ENCODE measurements at places on chromosomes 3 and 15.

GRCh38 chr15:65386376-65386775 is 8.6 kb upstream of the IGDCC3 start:
- no peak for DNase-seq

DNA sequence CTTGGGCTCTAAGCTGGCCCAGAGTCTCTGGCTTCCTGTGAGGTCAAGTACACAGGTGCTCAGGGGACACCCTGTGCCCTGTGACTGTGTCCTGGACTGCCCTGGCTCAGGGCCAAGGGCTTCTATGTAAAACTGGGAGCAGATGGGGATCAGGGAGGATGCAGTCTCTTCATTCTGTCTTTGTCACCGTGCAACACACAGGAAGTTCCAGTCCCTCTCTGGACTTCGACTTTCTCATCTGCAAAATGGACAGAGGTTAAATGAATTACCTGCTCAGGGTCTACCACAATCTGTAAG is 61.9 kb upstream of the TLE3 start:
- DNase-seq: no peak

DNA sequence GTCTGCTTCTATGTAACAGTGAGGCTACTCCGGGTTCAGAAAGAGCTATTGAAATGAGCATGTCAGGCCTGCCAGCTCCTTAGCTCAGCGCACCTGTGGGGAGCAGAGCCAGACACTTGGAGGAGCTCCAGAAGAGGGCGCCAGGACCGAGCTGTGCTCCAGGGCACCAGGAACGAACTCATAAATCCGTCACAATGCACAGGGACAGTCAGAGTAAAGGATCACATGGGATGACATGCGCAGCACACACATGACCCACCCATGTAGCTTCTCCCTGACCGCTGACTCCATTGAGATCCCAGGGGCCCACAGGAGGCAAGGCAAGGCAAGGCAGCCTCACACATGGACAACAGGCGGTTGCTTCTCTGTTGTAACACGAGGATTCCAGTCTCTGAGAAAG is 26.0 kb upstream of the GNB5 start:
- DNase-seq: no peak

DNA sequence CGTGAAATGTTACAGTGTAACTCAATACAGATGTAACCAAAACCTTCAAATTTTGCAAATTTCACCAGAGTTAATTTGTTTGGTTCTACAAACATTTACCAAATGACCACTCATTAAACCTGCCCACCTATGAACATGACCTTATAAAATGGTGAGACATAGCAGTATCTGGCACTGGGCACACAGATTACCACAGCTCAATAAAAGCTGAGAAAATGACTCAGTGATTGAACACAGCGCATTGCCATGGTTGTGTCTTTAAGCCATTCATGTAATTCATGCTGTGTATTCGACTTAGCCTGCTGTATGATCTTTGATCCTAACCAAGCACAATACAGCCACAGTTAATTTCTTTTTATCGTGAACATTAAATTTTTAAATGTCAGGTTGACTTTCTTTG is 11.3 kb downstream of the PPARG start:
- no peak for DNase-seq

- no peak for DNase-seq
Measured at GRCh38 chr15:71153823-71154524, 38.7 kb downstream of the THSD4 start.

DNA sequence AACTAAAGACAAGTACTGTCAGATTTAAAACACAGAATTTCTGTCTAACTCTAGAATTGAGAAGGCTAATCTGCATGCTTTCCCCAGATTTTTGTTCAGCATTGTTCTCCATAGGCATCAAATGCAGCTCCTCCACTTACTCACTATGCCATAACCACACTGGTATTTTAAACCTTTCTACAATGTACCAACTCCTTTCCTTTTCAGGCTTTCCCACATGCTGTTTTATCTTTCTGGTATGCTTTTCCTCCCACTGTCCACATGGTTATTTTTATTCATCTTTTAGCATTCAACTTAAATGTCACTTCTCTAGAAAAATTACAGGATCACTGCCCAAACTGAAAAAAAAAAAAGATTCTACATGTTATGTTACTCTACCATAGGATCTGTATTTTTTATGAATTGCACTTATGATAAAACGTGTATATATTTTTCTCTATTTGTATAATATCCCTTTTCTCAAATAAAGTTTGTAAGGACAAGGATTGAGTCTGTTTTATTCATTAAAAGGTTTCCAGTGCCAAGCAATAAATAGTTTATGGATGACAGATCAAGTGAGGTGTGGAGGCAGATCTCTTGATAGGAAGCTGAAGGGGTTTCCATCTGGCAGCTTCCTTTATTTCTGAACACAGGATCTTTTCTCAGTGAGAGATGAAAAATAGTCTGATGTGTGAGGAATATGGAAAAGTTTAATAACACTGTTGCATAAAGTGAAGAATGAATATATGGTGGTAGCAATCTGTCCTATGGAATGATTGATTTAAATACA is 1064.5 kb downstream of the ZPLD1 start:
- no peak for DNase-seq

GRCh38 chr3:170007031-170007663 is 30.6 kb upstream of the GPR160 start:
- DNase-seq: peak; percentile 29

DNA sequence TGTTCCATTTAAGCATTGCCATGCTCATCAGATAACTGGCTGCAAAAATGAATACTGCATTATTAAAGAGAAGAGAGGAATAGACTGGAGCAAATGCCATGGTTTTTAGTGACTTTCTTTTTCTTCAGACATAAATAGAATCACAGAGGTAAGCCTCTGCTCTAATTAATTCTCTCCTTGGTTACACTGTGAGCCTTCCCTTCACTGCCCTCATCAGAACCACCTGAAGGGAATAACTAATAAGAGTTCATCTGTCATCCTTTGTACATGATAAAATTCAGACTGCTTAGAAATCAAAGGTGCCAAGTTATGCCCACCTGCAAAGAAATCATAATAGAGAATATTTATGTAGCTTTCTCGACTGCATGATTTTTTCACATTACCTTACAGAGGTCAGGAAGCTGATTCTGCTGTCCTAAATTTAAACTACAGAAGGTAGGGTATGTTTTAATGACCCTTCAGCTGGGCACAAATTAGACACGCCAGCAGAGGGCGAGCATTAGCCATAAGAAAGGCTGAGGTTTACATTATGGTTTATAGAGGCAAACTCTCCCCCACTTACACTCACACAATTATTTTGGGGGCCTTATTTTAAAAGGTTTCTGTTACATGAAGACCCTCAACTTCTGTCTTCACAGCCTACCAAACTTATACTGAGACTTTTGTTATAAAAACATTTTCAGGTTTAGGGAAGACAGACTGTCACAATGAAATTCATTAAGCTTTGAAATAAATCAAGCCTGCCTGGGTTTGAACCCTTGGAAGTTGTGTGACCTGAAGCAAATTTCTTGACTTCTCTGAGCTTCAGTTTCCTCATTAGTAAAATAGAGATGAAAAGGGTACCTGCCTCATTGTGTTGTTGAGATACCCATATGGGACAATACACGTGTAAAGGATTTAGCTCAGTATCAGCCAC is 15.3 kb upstream of the UNC13C start:
- DNase-seq: no peak

GRCh38 chr3:101351829-101352228 is 31.5 kb upstream of the IMPG2 start:
- no peak for DNase-seq

DNA sequence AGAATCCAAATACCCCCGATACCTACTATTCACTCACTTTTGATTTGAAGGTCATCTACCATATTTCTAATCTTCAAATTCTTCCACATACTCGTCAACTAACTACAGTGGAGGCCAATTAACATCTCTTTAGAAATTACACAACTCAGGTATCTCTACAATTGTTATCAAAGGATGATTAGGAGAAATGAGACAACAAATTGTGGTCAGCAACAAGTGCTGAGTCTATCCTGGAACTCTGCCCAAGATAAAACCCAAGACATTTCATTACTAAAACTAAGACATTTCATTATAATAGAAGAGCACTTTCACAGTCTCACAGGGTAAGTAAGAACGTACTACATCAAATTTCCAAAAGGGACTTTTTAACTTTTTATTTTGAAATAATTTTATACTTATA is 100.0 kb downstream of the TBC1D5 start:
- DNase-seq: no peak

- no peak for DNase-seq
Measured at GRCh38 chr3:179309225-179310078, 13.4 kb upstream of the ZNF639 start.

DNA sequence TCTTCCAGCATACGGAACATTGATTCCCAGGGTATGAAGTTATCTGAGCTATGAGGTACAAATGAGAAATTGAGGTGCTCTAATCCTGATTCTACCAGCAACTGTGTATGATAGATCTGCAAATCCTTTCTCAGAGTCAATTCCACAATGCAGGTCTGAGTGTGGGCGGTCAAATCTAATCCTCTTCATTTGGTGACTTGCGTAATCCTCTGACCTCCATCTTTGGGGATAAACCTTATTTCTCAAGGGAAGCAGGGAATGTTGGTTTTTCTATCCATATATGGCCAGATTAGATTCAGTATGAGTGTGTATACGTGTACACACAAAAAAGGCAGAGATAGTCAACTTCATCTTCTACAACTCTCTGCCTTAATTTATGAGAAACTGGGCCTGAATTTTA is 348.4 kb upstream of the IL12A start:
- no peak for DNase-seq

- no peak for DNase-seq
Measured at GRCh38 chr15:48020166-48020565, 100.6 kb upstream of the SLC24A5 start.

DNA sequence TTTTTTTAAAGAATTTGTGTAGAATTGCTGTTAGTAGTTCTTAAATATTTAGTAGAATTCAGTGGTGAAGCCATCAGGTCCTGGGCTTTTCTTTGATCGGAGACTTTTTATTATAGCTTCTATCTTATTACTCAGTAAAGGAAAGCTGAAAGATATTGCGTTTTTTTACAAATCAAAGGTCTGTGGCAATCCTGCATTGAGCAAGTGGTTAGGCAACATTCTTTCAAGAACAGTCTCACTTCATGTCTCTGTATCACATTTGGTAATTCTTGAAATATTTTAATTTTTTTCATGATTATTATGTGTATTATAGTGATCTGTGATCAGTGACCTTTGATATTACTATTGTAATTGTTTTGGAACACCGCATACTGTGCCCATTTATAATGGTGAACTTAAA is 140.8 kb downstream of the UNC13C start:
- DNase-seq: no peak

DNA sequence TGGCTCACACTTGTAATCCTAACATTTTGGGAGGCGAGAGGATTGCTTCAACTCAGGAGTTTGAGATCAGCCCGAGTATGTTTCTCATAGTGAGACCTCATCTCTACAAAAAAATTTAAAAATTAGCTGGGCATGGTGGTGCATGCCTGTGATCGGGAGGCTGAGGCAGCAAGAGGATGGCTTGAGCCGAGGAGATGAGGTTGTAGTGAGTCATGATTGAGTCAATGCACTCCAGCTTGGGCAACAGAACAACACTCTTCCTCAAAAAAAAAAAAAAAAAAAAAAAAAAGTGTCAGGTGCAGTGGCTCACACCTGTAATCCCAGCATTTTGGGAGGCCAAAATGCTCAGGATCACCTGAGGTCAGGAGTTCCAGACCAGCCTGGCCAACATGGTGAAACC is 2.4 kb downstream of the RPL39L start:
- DNase-seq: peak; percentile 3

DNA sequence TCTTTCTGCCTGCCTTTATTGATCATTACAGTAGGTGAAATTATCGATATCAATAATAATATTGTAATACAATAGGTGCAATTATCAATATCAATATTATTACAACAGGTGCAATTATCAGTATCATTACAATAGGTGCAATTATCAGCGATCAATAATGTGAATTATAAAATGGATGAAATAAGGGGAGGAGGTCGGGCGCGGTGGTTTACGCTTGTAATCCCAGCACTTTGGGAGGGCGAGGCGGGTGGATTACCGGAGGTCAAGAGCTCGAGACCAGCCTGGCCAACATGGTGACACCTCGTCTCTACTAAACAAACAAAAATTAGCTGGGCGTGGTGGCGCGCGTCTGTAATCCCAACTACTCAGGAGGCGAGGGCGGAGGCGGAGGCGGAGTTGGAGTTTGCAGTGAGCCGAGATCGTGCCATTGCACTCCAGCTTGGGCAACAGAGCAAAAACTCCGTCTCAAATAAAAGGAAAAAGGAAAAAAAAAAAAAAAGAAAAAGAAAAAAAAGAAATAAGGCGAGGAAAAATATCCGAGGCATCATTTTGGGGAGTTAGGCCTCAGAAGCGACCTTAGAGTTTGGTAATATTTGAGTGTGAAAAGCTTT is 611 bp upstream of the BNIP2 start:
- peak; percentile 50 for DNase-seq

DNA sequence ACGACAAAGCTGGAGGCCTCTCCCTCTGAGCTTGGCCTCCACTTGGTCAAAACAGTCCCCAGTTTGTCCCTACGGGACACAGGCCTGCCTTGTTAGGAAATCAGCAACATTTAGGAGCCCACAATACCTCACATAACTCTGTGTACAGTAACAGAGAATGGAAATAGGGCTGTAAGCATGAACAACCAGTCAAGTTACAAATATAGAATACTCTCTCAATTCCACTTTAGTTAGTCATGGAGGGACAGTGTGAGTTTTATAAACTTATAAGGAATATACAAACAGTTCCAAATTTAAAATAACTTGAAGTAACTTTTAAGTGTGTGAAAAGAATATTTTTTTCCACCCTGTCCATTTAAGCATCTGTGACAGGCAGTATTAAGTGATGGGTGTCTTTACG is 129.4 kb downstream of the PGPEP1L start:
- no peak for DNase-seq

GRCh38 chr15:89828281-89829145 is 13.9 kb upstream of the ANPEP start:
- DNase-seq: no peak

DNA sequence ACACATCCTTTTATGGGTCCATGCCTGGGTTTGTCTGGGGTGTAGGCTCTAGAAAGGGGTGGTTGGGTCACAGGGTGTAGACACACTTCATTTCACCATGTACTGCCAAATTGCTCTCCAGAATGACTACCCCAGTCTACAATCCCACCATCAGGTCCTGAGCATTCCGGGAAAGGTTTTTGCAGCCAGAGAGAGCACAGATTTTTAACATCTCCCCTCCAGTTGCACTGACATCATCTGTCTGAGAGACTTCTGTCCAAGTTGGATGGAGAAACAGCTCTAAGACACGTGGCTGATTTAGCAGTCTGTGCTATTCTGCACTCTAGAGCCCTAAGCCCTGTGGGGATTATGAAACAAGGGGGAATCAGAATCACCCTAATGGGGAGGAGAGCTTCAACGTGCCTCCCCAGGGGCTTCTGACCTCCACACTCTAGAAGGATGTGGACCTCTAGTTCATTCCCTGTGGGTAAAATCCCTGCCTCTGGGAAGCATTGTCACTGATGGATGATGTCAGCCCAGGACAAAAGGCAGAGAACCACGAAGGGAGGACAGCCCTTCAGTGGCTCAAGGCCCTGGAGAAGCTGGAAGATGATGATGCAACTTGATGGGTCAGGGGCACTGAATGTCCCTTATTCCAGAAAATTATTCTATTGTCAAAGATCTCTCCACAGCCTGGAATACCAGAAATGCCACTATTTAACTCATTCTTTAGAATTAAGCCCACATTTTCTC is 71.5 kb downstream of the CD200R1L start:
- peak; percentile 77 for DNase-seq

- no peak for DNase-seq
Measured at GRCh38 chr15:83766339-83766738, 112.4 kb downstream of the ADAMTSL3 start.
